ENCODE measurements at places on chromosomes 6 and 20. TPM values are rescaled to one million over a fixed set of nuclear protein-coding genes. Genes with fewer than 3 reads are reported as not detected.

MYLK4 gene
- 0.61 TPM for total RNA-seq

DCBLD1 gene
- 2.0 TPM for total RNA-seq

SYCP2 gene
- 2.4 TPM for total RNA-seq

C20orf204 gene
- total RNA-seq: 7.1 TPM

MPIG6B gene
- total RNA-seq: 0.49 TPM

WFDC5 gene
- total RNA-seq: not detected

SLC13A3 gene
- total RNA-seq: 0.14 TPM

CCDC170 gene
- not detected for total RNA-seq

TAP1 gene
- total RNA-seq: 98.0 TPM

PTPRK gene
- total RNA-seq: 18.6 TPM

PPP1R14C gene
- not detected for total RNA-seq

TSBP1 gene
- not detected for total RNA-seq

TBXT gene
- not detected for total RNA-seq

MOXD1 gene
- total RNA-seq: not detected

FAM184A gene
- 0.50 TPM for total RNA-seq

MOG gene
- total RNA-seq: not detected

KHDC1L gene
- total RNA-seq: not detected
